ENCODE measurements at places on chromosomes 12 and 14. TPM values are rescaled to one million over a fixed set of nuclear protein-coding genes. Genes with fewer than 3 reads are reported as not detected.

- DNase-seq: no peak
These were observed 28.2 kb downstream of the ADGRD1 start for GRCh38 chr12:130981911-130982310.

DNA sequence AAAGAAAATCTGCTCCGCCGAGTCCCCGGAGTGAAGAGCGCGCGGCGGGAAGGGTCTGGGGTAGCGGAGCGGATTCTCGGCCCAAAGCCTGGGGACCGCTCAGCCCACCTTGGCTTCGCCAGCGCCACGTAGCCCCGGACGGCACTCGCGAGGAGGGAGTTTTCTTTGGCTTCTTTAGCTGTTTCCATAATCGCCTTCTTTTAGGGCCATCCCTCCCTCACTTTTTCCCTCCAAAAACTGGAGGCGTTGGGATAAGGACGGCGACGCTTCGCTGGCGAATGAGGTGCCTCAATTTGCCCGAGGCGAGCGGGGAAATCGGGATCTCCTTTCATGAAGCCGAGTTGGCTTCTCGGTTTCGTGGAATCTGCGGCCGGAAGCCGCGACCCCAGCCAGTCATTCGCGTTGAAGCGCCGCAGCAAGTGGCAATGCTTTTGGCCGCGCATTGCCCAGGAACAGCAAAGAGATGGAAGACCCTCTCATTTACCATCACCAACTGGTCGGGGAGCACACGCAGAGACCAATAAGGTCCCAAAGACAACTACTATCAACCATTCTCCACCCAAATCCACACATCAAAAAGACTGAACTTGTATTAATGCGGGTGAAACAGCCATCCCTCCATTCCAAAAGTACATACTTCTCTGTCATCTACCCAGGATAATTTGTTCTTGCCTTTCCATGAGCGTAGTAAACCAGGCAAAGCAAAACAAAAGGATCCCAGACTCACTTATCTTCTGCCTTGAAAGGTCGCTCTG lies 8.4 kb upstream of the SIX1 start:
- no peak for DNase-seq

- no peak for DNase-seq
These were observed 279.3 kb upstream of the DDHD1 start for GRCh38 chr14:53432378-53432802.

DNA sequence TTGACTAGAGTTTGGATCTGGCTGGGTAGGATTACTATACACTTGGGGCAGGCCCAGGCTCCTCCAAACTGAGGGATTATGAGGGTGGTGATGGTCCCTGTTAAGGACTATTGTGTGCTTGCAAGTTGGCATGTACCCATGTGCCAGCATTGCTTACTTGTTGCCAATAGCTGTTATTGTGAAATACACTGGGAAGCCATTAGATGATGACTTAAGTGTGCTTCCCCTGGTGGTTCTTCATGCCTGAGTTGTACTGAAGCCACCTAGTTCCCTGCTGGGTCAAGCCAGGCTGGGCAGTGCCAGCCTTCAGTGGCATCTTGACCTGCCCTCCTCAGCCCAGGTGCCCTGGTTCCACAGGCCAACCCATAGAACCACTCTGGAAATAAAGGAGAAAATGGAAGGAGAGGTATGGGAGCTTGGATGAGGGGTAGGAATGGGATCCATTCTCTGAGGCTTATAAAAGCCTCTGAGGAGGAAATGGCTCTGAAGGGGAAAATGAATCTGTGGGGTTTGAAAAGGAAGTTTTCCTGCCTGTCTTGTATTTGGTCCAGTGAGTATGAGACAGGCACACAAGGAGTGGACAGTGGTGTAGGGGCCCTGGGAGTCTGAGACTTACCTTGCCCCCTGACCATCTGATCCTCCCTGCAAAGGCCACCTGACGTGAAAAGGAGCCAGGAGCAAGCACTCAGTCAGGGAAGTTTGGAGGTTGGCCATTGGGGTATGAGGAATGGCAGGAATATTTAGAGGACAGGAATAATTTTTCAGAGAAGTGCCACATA lies 724 bp downstream of the LTB4R start:
- no peak for DNase-seq

Gene ZNF891
- 4.3 TPM for total RNA-seq

GRCh38 chr12:10645910-10646309 lies 27.9 kb downstream of the STYK1 start:
- DNase-seq: no peak
